ENCODE measurements at places on chromosomes 3 and 15.

GRCh38 chr15:55003965-55004873 is 192.5 kb downstream of the RSL24D1 start:
- DNase-seq = no peak

GRCh38 chr15:55044162-55044561 is 152.6 kb downstream of the RSL24D1 start:
- DNase-seq = no peak

- no peak for DNase-seq
Observed at GRCh38 chr15:93070132-93070531, 18.9 kb downstream of the RGMA start.

DNA sequence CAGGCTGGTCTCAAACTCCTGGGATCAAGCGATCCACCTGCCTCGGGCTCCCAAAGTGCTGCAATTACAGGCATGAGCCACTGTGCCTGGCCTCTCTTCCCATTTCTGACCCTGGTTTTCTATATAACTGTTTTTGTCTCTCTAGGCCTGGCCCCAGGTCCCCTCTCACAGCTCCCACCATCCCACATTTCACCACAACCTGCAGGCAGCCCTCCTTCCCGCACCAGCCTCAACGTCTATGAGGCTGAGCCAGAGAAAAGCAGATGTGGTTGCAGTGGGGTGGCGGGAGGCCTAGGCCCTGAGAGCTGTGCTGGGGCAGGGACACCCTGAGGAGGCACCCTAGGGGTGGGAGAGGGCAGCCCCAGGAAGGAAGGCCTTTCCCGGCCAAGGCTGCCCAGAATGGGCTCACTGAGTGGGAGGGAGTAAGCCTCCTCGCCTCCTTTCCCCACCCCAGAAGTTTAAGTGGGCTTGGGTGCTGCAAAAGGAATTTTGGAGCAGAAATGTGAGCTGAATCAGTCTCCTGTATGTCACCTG is 99.7 kb downstream of the LSM3 start:
- no peak for DNase-seq

- no peak for DNase-seq
Observed at GRCh38 chr3:114557791-114558190, 264.0 kb downstream of the TIGIT start.

DNA sequence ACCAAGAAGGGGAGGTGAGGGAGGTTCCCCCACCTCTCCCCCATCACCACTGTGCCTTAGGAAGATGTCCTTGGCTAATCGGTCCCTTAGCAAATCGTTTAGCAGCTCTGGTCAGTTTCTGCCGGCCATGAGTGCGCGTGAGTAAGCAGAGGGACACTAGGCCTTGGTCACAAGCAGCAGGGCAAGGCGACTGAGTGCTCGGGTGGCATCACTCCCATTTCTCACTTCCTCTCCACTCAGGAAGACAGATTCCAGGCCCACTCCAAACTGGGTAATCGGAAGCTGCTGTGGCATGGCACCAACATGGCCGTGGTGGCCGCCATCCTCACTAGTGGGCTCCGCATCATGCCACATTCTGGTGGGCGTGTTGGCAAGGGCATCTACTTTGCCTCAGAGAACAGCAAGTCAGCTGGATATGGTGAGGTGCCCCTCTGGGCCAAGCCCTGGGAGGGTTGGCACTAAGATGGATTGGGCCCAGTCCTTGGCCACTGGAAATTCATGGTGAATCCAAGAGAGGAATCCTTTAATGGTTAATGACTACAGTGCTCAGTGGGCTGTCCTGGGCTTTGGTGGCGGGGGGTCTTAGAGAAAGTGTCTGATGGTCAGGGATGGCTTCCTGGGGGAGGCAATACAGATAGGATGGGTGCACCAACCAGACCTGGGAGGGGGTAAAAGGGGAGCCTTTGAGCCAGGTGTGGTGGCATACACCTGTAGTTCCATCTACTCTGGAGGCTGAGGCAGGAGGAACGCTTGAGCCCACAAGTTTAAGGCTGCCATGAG is 4.0 kb downstream of the PARP3 start:
- DNase-seq = no peak

GRCh38 chr3:101185341-101185740 is 135.0 kb downstream of the IMPG2 start:
- no peak for DNase-seq

DNA sequence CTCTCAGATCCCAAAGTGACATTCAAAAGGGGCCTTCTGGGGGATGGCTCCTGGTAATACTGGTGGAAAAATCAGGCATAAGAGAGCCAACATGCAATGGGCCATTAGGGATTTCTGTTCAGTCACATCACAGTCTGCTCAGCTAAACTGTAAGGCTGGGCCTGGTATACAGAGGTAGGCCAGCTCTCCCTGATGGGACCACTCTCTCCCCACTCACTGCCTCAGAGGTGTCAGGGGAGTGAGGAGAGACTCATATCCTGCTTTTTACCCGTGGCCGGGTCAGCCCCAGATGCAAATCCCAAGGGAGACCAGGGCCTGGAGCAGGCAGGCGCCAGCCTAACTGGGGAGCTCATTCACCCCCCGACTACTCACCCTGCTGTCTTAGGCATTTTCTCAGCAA is 48.1 kb upstream of the TPM1 start:
- no peak for DNase-seq

GRCh38 chr15:31135523-31135922 is 34.0 kb upstream of the TRPM1 start:
- no peak for DNase-seq

DNA sequence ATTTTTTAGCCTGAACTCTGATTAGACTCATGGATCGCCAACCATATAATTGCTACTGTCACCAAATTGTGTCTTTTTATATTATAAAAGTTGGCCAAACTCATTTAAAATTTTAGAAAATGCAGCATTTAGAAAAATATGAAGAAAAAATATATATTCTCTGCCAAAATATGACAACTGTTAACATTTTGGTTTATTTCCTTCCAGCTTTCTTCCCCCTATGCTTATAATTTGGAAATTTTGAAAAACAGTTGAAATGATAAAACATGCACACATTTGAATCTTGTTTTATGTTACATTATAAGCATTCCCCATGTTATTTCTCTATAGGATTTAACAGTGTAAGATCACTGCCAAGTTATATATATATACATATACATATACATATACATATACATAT is 1112.8 kb downstream of the TUSC7 start:
- DNase-seq = no peak

DNA sequence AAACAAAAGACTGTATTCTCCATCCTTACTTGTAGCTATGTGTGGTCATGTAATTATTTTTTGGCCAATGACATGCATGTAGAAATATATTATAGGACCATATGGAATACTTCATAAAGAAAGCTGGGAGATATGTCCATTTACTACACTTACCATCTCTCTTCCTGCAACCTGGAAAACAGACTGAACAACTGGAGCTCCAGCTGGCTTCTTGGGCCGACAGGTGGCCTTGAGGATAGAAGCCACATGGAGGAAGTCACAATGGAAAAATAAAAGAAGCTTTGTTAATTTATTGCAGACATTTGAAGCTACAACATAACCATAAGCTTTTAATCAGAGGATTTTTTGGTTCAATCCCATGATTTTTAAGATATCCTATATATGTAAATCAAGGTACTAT is 167.9 kb upstream of the CBLB start:
- DNase-seq = no peak

DNA sequence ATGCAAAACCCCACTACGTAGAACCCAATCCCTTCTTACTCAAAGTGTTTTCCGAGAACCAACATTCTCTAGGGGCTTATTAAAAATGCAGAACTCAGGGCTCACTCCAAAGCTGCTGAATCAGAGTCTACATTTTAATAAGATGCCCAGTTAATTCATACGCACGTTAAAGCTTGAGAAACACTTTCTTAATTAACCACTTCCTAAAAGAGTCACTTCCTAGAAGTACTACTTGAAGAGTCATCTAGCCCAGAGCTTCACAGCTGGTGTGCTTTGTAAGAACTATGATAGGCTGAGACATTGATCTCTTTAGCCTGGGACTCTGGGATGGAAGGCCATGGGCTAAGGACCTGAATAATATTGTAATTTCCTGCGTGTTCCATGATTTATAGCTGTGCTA is 9.0 kb downstream of the COL6A5 start:
- DNase-seq = no peak

DNA sequence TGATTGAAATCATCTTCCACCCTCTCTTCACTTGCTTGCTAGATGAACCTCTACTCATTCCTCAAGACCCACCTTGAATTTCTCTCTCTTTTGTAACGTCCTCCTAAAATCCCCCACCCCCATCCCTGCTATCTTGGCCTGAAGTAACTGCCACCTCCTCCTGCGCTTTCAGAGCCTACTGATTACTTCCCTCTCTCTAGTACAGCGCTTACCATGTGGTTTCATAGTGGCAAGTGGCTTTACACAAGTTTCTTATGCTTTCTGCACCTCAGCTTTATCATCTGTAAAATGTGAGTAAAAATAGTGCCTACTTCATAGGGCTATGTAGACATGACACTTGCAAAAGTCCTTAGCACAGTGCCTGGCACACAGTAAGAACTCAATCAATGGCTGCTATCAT is 28.7 kb upstream of the DAZL start:
- no peak for DNase-seq

GRCh38 chr3:165852711-165853110 is 15.5 kb upstream of the BCHE start:
- no peak for DNase-seq

DNA sequence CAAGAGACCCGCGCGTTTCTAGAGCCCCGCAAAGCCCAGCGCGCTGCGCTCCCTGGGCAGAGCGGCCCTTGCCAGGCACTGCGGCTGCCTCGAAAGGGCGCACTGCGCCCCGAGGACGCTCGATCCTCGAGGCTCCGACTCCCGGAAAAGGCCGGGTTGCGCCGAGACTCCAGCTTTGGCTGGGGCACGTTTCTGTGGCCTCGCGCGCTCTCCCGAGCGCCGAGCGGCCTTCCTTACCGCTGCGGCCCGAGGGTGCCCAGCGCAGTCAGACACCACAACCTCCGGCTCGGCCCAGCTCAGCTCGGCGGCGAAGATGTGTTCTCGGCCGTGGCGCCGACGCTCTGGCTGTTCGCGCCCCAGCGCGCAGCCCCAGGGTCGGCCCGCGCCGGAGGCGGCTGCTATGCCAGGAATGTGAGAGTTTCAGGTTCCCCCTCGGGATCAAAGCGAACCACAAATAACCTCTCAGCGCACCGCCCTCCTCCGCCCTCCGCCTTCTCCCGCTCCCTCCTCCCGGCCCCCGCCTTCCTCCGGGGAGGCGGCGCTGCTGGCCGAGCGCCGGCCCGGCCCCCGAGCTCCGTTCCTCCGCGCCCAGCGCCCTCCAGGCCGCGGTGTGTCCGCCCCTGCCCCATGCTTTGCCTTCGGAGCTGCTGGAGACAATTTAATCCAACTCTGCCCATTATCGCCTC is at the start of gene AMOTL2:
Gene AMOTL2, minus strand, starts transcription at position 343 of the 686 bp plus-strand sequence. CDS start 3,014 bp downstream, outside the sequence.
- no peak for DNase-seq

GRCh38 chr15:38134252-38134651 is 118.4 kb upstream of the SPRED1 start:
- no peak for DNase-seq

DNA sequence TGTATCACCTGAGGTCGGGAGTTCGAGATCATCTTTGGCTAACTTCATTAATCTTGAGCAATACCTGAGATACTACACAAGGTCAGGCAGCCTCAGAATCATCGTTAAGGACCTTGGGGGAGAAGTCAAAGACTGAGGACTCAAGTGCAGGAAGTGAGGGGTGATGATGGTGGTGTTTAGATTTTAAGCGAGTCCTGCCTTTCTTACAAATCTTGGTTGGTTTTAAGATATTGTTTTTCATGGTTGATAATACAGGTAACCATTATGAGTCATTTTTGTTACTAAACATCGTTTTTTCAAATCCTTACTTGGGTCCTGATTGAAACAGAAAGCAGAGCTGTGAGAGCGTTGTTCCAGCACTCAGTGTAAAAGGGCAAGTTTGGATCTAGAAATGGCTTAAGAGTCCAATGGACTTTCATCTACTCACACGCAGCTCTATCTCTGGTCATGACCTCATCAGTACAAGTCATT is 4.1 kb downstream of the RASGRP1 start:
- peak; percentile 56 for DNase-seq

- DNase-seq = peak; percentile 92
Observed at GRCh38 chr3:49719214-49719884, at the start of gene AMIGO3. AMIGO3 (minus strand) TSS chr3:49719684; CDS start chr3:49719465, 219 bp downstream.

All from natural killer cell (primary cell).